ENCODE measurements at places on chromosomes 3 and 15.

DNA sequence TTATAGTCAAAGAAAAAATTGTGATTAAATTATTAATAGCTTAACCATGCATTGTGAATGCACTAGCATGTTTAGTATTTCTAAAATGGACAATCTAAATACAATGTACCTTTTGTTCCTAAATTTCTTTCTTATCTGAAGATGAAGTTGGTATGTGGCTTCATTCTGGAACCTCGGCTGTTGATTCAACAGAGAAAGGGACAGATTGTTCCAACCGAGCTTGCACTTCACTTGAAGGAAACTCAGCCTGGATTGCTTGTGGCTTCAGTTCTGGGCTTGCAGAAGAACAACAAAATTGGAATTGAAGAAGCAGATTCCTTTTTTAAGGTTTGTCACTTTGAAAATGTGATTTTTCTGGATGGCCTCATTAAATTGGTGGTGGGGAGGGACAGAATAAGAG, 32.6 kb downstream of the HPS3 start:
- no peak for DNase-seq

DNA sequence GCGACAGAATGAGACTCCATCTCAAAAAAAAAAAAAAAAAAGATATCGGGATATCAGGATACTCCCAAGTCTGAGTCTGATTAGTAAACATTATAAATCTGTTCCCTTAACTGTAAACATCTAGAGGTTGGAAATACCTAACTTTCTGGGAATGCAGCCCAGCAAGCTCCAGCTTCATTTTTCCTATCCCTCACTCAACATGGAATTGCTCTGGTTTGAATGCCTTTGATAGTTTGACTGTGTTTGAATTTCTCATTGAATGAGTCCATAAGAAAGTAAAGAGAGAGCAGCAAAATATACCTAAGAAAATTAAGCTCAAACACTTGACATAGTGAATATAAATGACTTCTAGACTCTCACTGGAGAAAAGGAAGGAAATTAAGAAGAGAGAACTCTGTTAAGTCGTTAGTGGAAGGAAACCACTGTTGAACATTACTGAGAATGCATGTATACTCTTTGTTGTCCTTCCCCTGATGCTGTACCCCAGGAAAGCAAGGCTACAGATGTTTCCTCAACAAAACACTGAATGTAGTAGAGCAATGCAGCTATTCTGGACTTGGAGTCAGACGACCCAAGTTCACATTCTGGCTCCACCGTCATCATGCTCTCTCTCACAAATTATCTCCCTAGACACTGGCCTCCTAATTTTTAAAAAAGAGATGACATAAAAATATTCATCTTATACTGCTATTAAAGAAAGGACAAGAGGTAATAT, 62.4 kb downstream of the CD200 start:
- DNase-seq, result no peak

DNA sequence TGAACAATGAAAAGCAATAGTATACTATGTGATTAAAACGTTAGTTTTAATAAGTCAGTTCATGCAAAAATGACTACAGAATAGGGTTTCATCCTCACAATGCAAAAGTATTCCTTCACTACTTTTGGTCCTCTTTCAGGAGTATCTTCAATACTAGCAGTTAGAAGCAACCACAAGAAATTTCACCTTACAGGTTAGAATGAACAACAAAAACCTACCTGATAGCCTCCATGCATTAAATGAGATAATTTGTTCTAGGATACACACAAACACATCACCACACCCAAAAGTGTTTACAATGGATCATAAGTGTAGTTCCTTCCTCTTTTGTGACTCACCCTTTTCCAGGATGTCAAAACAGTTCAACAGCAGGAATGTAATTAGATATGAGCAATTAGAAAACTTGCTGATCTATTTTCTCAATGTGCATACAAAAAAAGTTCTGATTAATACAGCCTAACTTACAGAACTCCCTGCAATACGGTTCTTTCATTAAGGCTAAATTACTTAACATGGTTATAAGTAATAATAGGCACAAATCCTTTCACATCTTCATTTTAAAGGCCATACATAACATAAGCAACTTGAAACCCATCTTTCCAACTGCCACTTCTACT, 21.6 kb downstream of the UACA start:
- no peak for DNase-seq

- no peak for DNase-seq
Observed at GRCh38 chr3:151037746-151038477, 47.6 kb upstream of the MED12L start.

- DNase-seq, result no peak
Observed at GRCh38 chr3:14267976-14268375, 89.4 kb downstream of the LSM3 start.

GRCh38 chr3:73098873-73099272, 37.4 kb downstream of the EBLN2 start:
- DNase-seq, result no peak

DNA sequence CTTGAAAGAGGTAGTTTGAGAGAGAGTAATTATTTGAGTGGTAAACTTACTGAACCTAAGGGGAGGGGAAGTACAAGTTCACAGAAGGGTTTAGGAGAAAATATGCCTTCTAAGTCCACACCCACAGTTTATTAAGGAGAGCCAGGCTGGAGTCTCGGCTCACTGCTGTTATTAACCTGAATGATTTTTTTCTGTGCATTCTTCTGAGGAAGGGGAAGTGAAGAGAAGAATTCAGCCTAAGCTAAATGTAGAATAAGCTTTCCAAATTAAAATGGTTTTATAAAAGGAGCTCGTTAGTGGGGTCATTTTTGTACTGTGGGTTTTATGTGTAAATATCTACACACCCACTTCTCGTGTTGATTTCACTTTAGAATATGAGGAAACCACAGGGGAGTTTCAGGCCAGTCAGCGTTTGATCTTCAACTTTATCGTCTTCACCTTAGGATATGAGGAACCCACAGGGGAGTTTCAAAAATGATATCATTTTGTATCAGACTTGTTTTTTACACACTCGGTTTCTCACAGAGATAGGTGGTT, 1.5 kb downstream of the WHAMM start:
- DNase-seq, result peak; percentile 36

- DNase-seq, result no peak
Observed at GRCh38 chr15:61186905-61187741, 42.0 kb downstream of the RORA start.
